ENCODE measurements at places on chromosomes 2 and 18.
A peak's percentile ranks its signal among the peaks of the same experiment; 100 is the strongest.

- no peak for DNase-seq
Measured at GRCh38 chr2:236642584-236643291, 73.1 kb downstream of the ACKR3 start.

GRCh38 chr18:74450626-74451025 is 6.5 kb downstream of the DIPK1C start:
- DNase-seq: no peak

- no peak for DNase-seq
Measured at GRCh38 chr2:149686136-149687051, 98.8 kb upstream of the MMADHC start.

DNA sequence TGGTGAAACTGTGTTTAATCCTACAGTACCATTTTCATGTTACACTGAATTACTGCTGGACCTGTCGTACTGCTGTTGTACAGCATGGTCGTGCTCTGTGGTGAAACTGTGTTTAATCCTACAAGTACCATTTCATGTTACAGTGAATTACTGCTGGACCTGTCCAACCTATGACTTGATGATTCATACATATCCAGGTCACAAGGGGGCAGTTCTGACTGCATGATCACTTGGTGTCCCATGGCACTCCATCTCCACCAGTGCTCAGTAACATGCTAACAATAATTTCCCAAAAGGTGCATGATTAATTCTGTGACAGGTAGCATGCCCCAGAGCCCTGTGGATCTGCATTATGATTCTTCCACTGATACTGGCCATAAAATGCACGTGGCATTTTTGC is 101.6 kb downstream of the ADCYAP1 start:
- no peak for DNase-seq

- no peak for DNase-seq
Measured at GRCh38 chr2:65991381-65992197, 443.3 kb upstream of the MEIS1 start.

GRCh38 chr2:176096986-176097819 is 2.4 kb upstream of the HOXD12 start:
- DNase-seq: peak; percentile 58
